Fibroblast of lung (primary cell): ENCODE measurements at places on chromosomes 12 and 14.

DNA sequence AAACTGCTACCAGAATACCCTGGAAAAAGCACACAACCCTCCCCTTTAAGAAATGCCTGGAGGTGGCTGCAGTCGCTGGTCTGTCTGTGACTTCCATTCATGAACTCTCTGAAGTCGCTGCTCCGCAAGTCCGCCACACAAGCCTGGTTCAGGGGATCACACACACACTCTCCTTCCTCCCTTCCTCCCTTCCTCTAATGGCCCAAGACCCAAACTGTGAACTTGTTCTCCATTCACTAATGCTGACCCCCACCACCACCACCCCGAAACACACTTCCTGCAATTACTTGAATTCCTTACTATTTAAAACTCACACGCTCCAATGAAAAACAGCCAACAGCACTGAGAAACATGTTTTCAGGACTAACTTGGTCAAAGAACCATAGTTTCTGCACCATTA is 1.0 kb upstream of the LMO3 start:
- peaks cover 3% of the 10 kb centered on the region for H3K27me3 ChIP-seq
- H3K4me3 ChIP-seq, result no peak overlapping the region
- H3K36me3 ChIP-seq, result no peaks in the 10 kb centered on the region

GRCh38 chr14:99660794-99661193 is 15.9 kb downstream of the HHIPL1 start:
- no peaks in the 10 kb centered on the region for H3K36me3 ChIP-seq
- H3K27ac ChIP-seq, result no peak overlapping the region
- no peak for DNase-seq
- peaks cover 6% of the 10 kb centered on the region for H3K27me3 ChIP-seq
- H3K4me1 ChIP-seq, result no peaks in the 10 kb centered on the region
- no peak overlapping the region for H3K4me3 ChIP-seq

DNA sequence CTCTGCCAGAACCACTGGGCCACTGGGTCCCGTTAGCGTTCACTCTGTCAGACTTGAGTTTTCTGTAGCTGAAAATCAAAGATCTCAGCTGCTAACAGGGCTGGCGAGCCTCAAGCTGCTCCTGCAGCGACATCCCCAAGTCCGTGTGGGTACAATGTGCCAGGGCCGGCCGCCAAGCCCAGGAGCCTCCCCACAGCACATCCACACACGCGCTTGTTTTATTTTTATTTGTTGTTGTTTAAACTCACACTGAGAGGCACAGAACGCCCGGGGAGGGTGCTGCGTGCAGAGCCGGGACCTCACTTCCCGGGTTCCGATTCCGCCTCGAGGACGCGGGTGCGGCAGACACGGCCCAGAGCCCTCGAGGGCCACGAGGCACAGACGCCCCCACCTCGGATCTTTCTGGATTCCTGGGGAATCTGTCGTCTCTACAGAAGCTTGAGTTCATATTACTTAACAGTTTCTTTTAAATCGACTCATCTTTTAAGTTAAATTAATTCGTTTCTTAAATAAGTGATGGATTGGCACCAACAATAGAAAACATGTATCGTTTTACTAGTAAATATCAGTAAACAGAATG is 9.3 kb downstream of the GALNT9 start:
- H3K36me3 ChIP-seq, result no peaks in the 10 kb centered on the region
- H3K27ac ChIP-seq, result no peak overlapping the region
- H3K4me1 ChIP-seq, result no peaks in the 10 kb centered on the region
- H3K27me3 ChIP-seq, result no peaks in the 10 kb centered on the region
- no peak for DNase-seq
- no peak overlapping the region for H3K4me3 ChIP-seq

GRCh38 chr12:96258104-96258961 is 64.2 kb downstream of the ELK3 start:
- H3K4me1 ChIP-seq, result peaks cover 22% of the 10 kb centered on the region
- H3K27me3 ChIP-seq, result no peaks in the 10 kb centered on the region
- no peak overlapping the region for H3K4me3 ChIP-seq
- DNase-seq, result peak; percentile 73
- peak overlapping the region; percentile 42 for H3K27ac ChIP-seq

- no peaks in the 10 kb centered on the region for H3K36me3 ChIP-seq
- H3K27ac ChIP-seq, result no peak overlapping the region
- H3K4me1 ChIP-seq, result no peaks in the 10 kb centered on the region
- H3K27me3 ChIP-seq, result no peaks in the 10 kb centered on the region
- DNase-seq, result no peak
- H3K4me3 ChIP-seq, result no peak overlapping the region
Observed at GRCh38 chr12:45803111-45803510, 73.6 kb downstream of the ARID2 start.

- H3K27ac ChIP-seq, result no peak overlapping the region
- no peaks in the 10 kb centered on the region for H3K4me1 ChIP-seq
- H3K4me3 ChIP-seq, result no peak overlapping the region
Observed at GRCh38 chr14:41280745-41281144, 325.9 kb upstream of the LRFN5 start.

GRCh38 chr14:38623661-38624060 is 367.8 kb upstream of the CLEC14A start:
- H3K27ac ChIP-seq, result no peak overlapping the region
- no peak for DNase-seq
- no peaks in the 10 kb centered on the region for H3K36me3 ChIP-seq
- H3K4me1 ChIP-seq, result no peaks in the 10 kb centered on the region
- no peaks in the 10 kb centered on the region for H3K27me3 ChIP-seq
- H3K4me3 ChIP-seq, result no peak overlapping the region

DNA sequence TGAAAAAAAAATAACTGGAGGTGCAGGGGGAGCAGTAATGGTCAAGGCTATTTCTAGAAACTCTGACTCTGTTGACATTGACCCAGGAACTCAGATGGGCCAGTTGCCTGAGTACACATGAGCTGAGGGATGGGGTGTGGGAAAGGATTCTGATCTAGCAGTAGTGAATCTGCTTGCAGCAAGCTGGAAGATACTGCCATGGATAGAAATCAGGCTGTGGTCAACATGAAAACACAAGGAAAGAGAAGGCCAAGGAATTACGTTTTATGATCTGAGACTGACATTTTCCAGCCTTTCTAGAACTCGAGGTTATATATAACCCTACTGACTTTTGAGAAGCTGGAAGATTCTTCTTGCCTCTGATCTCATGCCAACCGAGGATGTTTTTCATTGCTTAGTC is 90.0 kb downstream of the ANO6 start:
- no peak for DNase-seq
- H3K27me3 ChIP-seq, result no peaks in the 10 kb centered on the region
- no peak overlapping the region for H3K27ac ChIP-seq
- H3K36me3 ChIP-seq, result no peaks in the 10 kb centered on the region
- peaks cover 10% of the 10 kb centered on the region for H3K4me1 ChIP-seq

DNA sequence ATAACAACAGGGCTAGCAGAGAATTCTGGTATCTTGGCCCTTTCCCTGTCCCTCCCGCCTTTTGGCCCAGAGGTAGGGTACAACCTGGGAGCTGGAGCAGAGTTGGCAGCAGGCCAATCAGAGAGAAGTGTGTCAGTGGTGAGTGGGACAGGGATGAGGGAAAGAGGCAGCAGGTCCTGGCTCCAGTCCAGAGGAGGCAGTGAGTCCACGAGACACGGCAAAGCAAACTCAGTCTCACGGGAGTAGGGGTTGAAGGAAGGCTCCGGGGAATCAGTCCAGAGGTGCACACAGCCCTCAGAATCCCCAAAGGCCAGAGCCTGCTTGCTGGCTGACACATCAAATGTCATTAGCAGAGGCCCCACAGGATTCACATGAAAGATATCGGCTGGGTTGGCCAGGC is 7.3 kb downstream of the PAN2 start:
- no peak overlapping the region for H3K27ac ChIP-seq
- H3K4me3 ChIP-seq, result no peak overlapping the region
- H3K4me1 ChIP-seq, result no peaks in the 10 kb centered on the region
- no peaks in the 10 kb centered on the region for H3K27me3 ChIP-seq
- no peak for DNase-seq
- peaks cover 3% of the 10 kb centered on the region for H3K36me3 ChIP-seq

GRCh38 chr12:82955043-82955442 is 268.3 kb downstream of the TMTC2 start:
- no peaks in the 10 kb centered on the region for H3K27me3 ChIP-seq
- no peaks in the 10 kb centered on the region for H3K4me1 ChIP-seq
- DNase-seq, result no peak
- H3K4me3 ChIP-seq, result no peak overlapping the region

- H3K27ac ChIP-seq, result no peak overlapping the region
- peak; percentile 21 for DNase-seq
- H3K4me3 ChIP-seq, result no peak overlapping the region
- no peaks in the 10 kb centered on the region for H3K27me3 ChIP-seq
- H3K36me3 ChIP-seq, result peaks cover 16% of the 10 kb centered on the region
Observed at GRCh38 chr12:57001448-57001906, 4.9 kb downstream of the ZBTB39 start.

DNA sequence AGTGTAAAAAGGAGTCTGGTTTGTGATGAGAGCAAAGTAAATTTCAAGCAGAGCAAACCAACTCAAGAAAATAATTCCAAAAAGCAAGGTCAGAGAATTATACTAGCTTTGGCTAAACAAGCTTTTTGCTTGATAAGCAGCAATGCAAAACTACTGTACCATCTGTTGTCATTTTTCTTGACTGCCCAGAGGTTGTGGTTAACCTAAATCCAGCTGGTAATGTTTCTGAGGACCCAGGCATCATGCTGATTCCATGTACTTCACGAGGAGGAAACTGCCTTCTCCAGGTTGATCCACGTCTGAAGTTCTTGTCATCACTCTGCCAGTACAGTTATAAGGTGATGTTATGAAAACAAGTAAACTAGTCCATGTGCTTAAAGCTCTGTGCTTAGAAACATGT is 185.2 kb downstream of the ACSS3 start:
- no peak overlapping the region for H3K27ac ChIP-seq
- H3K4me1 ChIP-seq, result no peaks in the 10 kb centered on the region
- DNase-seq, result no peak
- no peaks in the 10 kb centered on the region for H3K36me3 ChIP-seq
- no peaks in the 10 kb centered on the region for H3K27me3 ChIP-seq

- no peaks in the 10 kb centered on the region for H3K4me1 ChIP-seq
- DNase-seq, result no peak
- no peak overlapping the region for H3K27ac ChIP-seq
- no peaks in the 10 kb centered on the region for H3K27me3 ChIP-seq
- no peaks in the 10 kb centered on the region for H3K36me3 ChIP-seq
Observed at GRCh38 chr12:22598763-22599161, 26.2 kb upstream of the ETNK1 start.

GRCh38 chr12:122934722-122935121 is 31.5 kb downstream of the ABCB9 start:
- H3K4me1 ChIP-seq, result no peaks in the 10 kb centered on the region
- no peak overlapping the region for H3K27ac ChIP-seq
- H3K4me3 ChIP-seq, result no peak overlapping the region
